LHCN-M2 (cell line): ENCODE measurements at places on chromosomes 13 and 19. TPM values are rescaled to one million over a fixed set of nuclear protein-coding genes. Genes with fewer than 3 reads are reported as not detected.
A peak's percentile ranks its signal among the peaks of the same experiment; 100 is the strongest.

GRCh38 chr13:77207943-77208342, 119.0 kb downstream of the MYCBP2 start:
- peak; percentile 51 for DNase-seq

GRCh38 chr13:50539791-50540530, 303.5 kb downstream of the DLEU7 start:
- no peak for DNase-seq

- DNase-seq, result peak; percentile 48
Measured at GRCh38 chr19:55080968-55081769, 5.5 kb downstream of the EPS8L1 start.

DNA sequence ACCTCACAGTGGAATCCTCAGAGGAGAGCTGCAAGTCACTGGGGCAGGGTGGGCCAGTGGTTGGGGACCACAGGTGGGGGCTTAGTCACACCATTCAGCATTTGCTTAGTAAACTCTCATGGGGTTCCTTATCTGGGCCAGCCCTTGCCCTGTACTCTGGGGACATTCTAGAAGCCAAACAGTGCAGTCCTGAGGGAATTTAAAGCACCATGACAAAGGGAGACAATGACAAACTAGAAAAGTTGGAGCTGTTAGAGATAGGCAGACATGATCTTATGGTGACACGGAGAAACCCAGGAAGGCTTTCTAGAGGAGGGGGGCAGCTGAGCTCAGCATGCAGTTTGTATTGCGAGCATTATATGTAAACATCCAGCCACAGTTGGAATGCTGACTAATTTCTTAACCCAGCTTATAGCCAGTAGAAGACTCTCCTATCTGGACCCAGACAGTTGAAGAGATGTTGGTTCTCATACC, 87.6 kb downstream of the ZNF429 start:
- DNase-seq, result no peak

DNA sequence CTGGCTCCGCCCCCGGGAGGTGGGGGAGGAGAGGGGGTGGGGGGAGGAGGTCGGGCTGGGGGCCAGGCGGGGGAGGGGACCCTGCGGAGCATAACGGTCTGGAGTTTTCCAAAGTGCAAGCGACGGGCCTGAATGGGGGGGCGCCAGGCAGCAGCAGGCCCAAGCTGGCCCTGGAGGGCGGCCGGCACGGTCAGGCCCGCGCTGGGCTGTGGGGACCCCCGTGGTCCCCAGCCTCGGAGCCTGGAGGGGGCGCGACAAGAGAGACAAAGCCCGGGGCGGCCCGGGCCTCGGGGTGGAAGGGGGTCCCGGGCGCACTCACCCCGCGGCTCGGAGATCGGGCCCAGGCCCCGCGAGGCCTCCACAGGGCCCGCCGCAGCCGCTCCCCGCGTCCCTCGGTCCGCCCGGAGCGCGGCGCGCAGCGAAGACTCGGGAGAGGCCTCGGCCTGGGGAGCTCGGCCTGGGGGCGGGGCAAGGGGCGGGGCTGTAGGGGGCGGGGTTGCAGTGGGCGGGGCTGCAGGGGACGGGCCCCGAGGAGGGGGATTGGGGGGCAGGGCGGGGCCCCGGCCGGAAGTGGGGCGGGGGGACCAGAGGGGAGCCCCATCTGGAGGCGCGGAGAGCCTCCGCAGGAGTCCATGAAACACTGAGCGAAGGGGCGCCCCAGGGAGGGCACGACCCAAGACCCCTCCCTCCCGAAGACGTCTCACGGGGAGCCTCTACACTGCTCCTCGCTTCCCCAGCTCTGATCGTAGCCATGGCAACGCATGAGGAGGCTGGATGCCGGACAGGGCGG, 47.6 kb downstream of the PTPRS start:
- DNase-seq, result peak; percentile 55

DNA sequence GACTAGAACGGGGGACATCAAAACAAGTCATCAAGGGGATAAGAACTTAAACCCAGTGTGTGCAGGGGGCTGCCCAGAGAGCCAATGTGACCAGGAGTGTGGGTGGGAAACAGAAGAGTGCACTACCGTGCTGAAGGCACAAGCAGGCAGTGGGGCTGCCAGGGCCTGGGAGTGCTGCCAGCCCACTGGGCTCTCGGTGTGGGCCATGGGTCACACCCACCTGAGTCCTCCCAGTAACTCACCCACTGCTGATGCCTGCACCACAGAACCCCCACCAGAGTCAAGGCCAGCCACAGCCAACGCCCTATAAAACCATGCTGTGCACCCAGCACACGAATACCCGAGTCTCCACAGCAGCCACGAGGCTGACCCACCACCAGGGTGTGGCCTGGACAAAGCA, 8.5 kb downstream of the MED26 start:
- peak; percentile 18 for DNase-seq

GRCh38 chr13:28889086-28889732, 69.1 kb downstream of the MTUS2 start:
- DNase-seq, result no peak

DNA sequence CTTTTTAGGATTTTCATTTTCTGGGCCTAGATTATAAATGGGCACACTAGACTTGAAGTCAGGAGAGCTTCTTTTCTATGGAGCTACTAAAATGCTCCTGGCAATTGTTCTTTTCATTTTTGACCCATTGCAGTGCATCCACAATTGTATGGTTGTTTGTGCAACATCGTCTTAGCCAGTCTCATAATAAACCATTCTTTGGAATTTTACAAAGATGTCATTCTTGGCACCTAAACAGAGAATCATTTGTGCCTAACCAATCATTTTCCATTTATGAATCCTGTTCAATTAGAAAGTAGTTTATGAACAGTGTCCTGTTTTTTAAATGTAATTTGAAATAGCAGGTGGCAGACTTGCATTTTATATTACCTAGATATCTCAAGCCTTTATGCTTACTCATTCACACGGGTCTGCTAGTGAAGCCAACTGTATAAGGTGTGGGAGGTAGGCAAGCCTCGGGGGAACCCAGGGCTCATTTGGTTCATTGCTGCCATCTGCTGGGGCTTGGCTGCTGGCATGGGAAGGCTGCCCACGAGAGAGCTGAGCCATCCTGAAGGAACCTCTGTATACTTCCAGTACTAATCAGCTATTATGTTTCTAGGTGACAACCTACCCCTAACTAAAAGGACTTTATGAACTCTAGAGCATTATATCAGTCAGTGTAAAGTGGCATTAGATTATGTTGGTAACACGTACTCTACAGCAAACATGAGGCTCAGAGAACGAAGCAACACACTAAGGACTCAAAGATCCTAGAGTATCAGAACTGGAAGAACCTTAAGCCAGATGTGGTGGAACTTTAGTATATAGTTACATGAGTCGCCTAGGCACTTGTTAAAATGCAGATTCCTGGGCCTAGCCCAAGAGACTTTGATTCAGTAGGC, 60.0 kb downstream of the TPT1 start:
- peak; percentile 78 for DNase-seq

DNA sequence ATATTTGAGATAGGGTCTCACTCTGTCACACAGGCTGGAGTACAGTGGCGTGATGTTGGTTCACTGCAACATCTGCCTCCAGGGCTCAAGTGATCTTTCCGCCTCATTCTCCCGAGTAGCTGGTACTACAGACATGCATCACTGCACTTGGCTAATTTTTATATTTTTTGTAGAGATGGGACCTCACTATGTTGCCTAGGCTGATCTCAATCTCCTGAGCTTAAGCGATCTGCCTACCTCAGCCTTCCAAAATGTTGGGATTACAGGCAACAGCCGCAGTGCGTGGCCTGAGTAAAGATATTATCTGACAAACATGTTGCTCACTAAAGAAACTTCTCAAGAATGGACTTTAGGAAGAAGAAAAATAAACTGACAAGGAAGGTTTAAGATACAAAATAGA, 125.4 kb upstream of the ABCC4 start:
- no peak for DNase-seq

- no peak for DNase-seq
Measured at GRCh38 chr19:28956961-28957360, 256.0 kb downstream of the UQCRFS1 start.

- DNase-seq, result peak; percentile 30
Measured at GRCh38 chr13:67273001-67273400, 42.9 kb upstream of the PCDH9 start.

DNA sequence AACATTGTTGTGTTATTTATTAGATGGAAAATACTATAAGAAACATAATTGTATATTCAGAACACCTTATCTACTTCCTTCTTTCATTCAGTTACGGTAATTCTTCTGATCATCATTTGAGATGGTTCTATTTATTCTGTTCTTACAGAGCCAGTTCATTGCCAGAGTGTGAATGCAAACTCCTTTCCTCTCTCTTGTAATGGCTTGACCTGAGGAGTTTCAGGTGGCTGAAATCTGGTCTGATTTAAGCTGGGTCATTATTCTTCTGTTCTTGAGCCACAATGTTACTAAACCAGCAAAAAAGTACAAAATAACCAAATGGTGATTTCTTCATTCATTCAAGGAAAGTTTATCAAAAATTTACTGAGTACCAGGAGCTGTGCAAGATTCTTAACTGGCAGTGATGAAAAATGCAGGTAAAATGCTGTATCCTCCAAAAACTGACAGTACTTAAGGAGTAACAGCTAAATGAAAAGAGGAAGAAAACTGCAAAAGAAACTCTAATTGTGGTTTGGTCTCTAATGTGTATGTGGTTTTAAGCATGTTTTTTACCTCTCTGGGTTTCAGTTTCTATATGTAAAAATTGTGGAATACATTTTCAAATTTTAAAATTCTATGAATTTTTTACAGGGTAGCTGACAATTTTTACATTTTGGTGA, 182.4 kb upstream of the UFM1 start:
- no peak for DNase-seq

GRCh38 chr13:50682002-50682401, 161.5 kb downstream of the DLEU7 start:
- no peak for DNase-seq

GRCh38 chr13:98853771-98854221, 101.3 kb upstream of the SLC15A1 start:
- DNase-seq, result peak; percentile 33

- no peak for DNase-seq
Measured at GRCh38 chr13:23739596-23739995, 149.6 kb downstream of the MIPEP start.

- no peak for DNase-seq
Measured at GRCh38 chr19:33627962-33628839, 6.4 kb downstream of the CHST8 start.

DNA sequence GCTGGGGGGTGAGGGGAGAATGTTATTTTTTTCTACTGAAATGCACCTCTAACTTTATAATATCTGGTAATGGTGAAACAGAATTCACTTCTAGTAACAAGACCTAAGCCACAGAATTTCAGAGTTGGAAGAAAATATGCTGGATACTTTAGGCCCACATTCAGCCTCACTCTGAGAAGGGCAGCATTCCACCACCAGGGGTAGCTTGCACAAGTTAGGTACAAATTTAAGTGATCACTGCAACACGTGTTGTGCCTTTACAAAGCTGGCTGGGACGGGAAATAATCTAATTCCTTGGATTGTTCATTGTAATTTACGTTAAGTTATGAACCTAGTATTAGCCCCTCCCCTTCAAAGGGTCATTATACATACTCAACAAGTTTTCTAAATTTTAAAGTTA, 192.3 kb downstream of the RGCC start:
- peak; percentile 29 for DNase-seq

DNA sequence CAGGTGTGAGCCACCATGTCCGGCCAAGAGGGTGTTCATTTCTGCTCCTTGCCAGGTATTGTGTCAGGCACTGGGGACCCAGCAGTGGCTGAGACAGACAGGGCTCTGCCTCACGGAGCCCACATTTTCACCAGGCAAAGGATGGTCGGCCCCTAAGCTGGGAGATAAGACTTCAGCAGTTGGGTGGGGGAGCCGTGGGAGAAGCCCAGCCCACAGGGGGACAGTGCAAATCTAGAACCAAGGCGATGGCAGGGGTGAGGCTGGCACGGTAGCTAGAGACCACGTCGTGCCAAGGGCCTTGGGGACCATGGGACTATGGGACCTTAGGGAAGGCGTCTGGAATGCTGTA, 8.3 kb downstream of the LSR start:
- DNase-seq, result no peak

Gene SLITRK1
- total RNA-seq, result 0.06 TPM in 2 replicates

Gene IGLON5
- not detected in 2 replicates for total RNA-seq

Gene CAMSAP3
- not detected in 2 replicates for total RNA-seq

Gene POU2F2
- 0.06 TPM in 1 of 2 replicates, not detected in the other for total RNA-seq

Gene KCNN4
- total RNA-seq, result 1.0 and 2.1 TPM in 2 replicates

Gene UBE2L5
- not detected in 2 replicates for total RNA-seq

Gene CYP4F2
- total RNA-seq, result not detected in 2 replicates

Gene ZNF284
- 2.6 and 3.0 TPM in 2 replicates for total RNA-seq

Gene RNF113B
- not detected in 2 replicates for total RNA-seq
